T-helper 17 cell (primary cell): ENCODE measurements at places on chromosomes 13 and 19.

GRCh38 chr19:30358821-30359580, 13.2 kb upstream of the ZNF536 start:
- DNase-seq = no peak

DNA sequence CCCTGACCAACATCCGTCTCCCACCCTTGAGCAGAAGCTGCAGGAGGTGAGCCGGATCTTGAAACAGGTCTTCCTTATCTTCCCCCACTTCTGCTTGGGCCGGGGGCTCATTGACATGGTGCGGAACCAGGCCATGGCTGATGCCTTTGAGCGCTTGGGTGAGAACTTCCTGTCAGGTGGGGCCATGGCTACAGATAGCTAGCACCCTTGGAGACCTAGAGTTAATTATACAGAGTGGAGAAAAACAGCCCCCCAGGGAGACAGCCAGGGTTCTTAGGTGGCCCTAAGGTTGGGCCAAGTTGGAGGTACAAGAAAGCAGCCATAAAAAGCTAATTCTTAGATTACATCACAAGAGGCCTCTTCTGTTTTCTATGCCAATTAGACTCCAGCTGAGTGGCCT, 8.9 kb upstream of the ARHGAP45 start:
- DNase-seq = no peak

DNA sequence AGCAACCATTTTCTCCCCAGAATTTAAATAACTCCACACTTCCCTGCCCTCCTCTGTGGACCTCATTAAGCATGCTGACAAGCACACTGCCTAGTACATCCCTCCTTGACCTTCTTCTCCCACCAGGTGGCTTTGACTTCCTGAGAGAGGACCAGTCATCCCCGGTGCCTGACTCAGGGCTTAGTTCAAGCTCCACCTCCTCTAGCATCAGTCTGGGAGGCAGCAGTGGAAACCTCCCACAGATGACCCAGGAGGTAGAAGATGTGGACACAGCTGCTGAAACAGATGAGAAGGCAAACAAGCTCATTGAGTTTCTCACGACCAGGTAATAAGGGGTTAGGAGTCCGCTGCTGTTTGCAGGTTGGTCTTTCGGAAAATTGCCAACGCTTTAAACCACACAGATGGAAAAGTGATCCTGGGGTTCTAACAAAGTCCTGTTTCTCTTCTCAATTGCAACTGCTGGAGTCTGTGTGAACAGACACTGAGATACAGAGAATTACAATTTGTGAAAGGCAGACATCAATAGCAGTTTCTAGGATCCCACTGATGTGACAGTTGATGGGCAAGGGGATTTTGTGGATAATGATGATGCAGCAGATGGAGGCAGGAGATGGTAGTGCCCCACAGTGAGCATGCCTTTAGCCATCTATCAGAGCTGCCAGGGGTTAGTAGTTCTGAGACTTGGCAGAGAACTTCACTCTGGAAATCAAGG, 86.7 kb downstream of the ZAR1L start:
- DNase-seq = no peak

GRCh38 chr13:112840472-112841302, 128.3 kb upstream of the MCF2L start:
- DNase-seq = no peak
